ENCODE measurements at places on chromosomes 3 and 15.
A peak's percentile ranks its signal among the peaks of the same experiment; 100 is the strongest.

GRCh38 chr3:108125550-108126071 is 34.8 kb upstream of the CD47 start:
- DNase-seq: no peak

DNA sequence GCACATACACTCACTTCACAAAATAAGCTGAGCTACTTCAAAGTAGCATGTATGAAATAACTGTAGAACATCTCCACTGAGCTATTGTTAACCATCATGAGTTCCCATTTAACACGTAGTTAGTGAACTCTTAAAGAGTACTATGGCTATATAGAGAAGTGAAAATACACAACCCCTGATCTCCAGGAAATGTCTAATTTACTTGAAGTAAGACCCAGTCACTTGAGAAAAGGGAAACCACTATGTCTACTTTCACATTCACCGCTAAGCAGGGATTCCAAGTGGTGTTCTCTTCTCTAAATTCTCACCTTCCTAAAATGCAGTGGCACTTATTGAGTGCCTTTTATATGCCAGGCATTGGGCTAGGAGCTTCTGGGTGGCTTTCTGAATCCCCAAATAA is 35.0 kb upstream of the COLQ start:
- DNase-seq: no peak

GRCh38 chr3:188055388-188055787 is 98.6 kb upstream of the LPP start:
- no peak for DNase-seq

GRCh38 chr15:96703794-96704550 is 373.5 kb downstream of the NR2F2 start:
- no peak for DNase-seq

- no peak for DNase-seq
These were observed 226.0 kb upstream of the TPM1 start for GRCh38 chr15:62816342-62817069.

GRCh38 chr3:2992534-2992933 is 117.6 kb downstream of the IL5RA start:
- no peak for DNase-seq

DNA sequence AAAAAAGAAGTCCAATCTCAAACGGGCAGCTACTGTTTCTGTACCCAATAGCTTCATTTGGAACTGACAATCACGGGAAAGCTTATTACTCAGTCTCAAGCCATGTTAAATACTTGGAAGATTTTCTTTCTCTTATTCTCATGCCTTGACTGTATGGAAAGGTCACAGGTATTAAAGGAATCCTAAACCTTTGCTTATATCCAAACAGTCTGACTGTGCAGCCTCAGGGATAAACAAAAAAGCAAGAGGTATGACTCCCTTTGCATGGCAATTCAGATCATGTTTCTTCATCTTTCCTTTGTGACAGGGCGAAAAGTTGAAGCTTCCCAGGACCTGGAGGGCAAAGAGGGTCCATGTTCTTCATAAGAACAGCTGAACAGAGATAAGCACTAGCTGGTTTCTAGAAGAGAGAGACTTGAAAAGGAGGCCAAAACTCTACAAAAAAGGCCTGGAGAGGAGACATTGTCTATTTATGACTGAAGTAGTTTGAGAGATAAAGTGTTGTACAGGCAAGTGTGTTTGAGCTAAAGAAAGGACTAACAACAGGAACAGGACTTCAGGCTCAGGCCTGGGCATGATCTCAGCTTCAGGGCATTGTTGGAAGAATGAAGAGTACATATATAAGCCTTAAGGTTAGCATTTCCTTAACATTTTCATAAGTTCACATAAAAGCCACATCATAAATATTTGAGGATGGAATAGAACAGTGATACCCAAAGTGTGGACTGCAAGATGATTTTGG is 231.0 kb upstream of the THRB start:
- DNase-seq: no peak

DNA sequence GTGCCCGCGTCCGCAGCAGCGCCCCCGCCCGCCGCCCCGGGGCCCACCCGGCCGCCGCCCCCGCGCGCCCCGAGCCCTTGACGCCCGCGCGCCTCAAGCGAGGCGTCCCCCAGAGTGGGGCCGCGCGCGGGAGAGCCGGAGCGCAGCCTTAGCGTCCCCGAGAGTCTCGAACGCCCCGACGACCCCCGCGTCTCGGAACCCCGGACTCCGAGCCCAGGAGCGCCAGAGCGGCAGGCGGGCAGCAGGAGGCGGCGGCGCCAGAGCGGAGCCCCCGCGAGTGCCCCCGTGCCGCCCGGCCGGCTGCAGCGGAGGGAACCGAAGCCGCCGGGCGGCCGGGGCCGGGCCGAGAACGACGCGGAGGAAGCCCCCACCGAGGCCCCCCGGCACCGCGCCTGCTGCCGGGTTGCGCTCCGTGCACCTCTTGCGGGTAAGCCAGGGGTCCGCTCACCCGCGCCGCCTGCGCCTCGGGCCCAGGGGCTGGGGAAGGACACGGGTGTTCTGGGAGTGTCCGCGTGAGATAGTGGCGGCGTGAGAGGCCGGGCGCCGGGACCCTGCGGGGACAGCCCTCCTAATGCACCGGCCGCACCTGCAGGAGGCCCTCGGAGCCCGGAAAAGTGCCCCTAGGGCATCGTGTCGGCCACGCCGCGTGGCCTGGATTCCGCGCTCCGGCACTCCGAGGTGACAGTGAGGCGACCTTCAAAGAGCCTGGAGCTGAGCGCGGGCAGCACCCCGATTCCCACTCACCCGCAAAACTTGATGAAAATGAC is 52.0 kb upstream of the ULK4 start:
- peak; percentile 33 for DNase-seq

DNA sequence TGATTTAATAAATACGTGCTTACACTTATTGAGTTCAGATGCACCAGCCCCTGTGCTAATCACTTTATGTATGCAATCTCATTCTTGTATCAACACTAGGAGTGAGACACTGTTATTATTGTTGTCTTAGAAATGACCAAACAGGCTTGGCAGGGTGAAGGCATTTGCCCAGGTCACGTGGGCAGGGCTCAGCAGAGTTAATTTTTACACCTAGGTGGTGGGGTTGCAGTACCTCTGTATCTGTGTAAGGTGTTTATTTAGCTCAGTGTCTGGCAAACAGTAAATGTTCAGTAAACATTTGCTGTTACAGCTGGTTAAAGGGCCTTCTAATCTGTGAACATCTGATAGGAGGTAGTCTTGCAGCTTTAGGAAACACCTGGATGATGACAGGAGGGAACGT is 200.0 kb downstream of the CACNA2D3 start:
- DNase-seq: no peak
